ENCODE measurements at places on chromosomes 7 and 10.
A peak's percentile ranks its signal among the peaks of the same experiment; 100 is the strongest.

GRCh38 chr10:95499482-95499989 lies 61.6 kb downstream of the SORBS1 start:
- DNase-seq, result no peak

GRCh38 chr10:96297486-96297885 lies 6.7 kb upstream of the DNTT start:
- DNase-seq, result no peak

- DNase-seq, result no peak
Measured at GRCh38 chr7:77474756-77475155, 58.6 kb upstream of the GSAP start.

GRCh38 chr7:16822029-16822428 lies 17.2 kb upstream of the AGR2 start:
- DNase-seq, result no peak

- no peak for DNase-seq
Measured at GRCh38 chr10:74167443-74167842, 16.4 kb downstream of the ADK start.

GRCh38 chr10:90947030-90947960 lies 26.4 kb upstream of the ANKRD1 start:
- DNase-seq, result no peak

DNA sequence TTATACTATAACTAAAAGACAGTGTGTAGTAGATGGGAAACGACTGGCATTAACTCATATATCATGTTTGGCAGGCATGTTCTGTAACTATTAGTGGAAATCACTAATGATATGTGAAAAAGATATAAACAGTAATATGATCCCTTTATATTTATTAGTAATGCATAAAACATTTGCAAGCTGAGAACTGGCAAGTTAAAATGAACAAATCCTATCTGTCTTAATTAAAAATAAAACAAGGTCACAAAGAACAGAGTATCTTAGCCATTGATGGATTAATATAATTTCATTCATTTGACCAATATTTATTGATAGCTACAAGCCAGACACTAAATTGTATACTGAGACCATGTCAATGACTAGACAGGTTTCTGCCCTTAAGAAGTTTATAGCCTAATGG lies 154.5 kb downstream of the CRPPA start:
- no peak for DNase-seq

DNA sequence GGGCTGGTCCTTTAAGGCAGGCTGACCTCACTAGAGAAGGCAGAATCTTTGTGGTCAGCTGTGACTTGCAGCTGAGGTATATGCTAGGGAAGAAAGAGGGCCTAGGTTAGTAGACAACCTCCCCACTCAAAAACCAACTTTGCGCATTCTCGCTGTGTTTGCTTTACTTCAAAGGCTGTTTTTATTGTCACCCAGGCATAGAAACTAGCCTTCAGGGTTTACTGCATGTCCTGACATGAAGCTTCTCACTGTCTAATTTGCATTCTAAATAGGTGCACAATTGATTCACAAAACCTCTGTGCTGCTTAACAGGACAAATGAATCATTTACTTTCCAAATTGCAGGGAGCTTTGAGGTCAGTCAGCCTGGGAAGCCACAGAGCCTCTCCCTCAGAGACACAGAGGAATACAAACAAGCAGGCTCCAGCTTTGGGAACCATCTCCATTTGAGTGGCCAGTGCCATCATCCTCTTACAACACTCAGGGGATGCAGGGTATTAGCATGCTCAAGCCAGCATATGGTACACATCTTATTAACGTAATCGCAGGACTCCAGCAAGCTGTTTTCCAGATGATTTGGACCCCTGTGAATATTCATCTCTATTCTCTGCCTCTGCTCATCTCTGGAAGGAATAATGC lies 596.4 kb upstream of the GHITM start:
- DNase-seq, result no peak

- DNase-seq, result no peak
Measured at GRCh38 chr7:91045606-91046005, 218.6 kb upstream of the FZD1 start.

- DNase-seq, result no peak
Measured at GRCh38 chr7:2460188-2460587, 16.0 kb downstream of the GRIFIN start.

DNA sequence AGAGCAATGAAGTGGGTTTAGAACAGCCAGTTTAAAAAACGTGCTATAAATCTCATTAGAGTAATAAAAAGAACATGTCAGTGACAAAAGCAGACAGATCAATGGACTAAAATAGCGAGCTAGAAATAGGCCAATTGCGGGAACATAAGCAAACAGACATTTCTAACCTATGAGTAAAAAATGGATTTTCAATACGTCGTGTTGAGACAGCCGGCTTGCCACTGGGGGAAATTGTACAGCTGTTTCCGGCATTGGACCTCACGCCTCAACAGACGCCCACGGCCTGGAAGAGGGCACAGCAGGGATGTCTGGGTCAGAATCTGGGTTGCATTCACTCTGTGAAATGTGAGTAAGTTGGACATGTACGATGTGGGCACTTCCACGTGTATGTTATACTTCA lies 92.9 kb downstream of the SVOPL start:
- peak; percentile 31 for DNase-seq

DNA sequence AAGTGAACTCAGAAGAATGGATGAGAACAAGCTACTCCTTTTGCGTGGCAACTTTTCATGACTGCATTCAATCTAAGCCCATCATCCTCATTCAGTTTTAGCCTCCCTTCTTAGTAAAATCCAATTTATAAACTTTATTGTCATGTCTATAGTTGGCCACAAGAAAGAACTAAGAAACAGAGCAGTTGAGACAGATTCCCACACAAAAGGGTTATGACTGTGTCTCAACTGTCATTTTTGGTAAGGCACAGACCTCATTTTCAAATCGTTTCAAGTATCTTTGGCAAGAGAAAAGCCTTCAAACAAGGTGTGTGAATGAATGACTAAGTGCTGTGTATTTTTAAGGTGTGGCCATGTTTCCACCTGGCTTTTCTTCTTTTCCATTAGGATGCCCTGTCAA lies 84.2 kb upstream of the CREB5 start:
- no peak for DNase-seq

GRCh38 chr10:120953897-120954296 lies 102.7 kb downstream of the WDR11 start:
- DNase-seq, result no peak

DNA sequence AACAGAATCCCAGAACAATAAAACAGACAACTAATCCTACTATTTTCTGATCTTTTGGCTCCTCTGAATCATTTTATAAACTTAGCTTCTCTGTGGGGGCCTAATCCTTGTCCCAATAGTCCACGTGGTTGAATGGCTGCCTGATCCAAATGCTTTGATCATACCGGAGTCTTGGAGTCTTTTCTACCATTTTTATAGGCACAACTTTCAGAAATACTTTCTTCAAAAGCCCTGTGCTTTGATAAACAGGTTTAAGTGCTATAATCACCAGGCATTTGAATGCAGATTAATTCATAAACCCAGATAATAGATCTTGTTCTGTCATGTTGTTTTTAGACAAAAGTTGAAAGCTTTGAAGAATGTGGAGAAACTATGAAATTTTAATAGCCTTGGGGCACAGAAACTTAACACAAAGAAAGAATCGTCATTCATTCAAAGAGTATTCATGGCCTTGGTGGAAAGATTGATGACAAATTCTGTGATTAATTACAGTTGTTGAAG lies 163.7 kb downstream of the AHR start:
- no peak for DNase-seq

DNA sequence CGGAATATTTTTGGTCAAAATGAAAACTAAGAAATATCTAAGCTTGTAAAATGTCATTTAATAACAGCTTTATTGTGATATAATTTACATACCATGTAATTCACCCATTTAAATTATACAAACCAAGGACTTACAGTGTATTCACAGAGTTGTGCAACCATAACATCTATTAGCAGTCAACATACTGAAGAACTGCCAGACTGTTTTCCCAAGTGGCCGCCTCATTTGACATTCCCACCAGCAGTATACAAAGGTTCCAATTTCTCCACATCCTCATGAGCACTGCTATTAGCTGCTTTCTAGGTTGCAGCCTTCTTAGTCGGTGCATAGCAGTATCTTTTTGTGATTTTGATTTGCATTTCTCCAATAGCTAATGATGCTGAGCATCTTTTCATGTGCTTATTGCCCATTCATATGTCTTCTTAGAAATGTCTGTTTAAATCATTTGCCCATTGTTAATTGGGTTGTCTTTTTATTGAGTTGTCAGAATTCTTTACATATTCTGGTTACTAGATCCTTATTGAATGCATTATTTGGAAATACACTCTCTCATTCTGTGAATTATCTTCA lies 153.0 kb upstream of the FGFR2 start:
- no peak for DNase-seq

- DNase-seq, result no peak
Measured at GRCh38 chr10:126013489-126014281, 117.3 kb downstream of the FANK1 start.

DNA sequence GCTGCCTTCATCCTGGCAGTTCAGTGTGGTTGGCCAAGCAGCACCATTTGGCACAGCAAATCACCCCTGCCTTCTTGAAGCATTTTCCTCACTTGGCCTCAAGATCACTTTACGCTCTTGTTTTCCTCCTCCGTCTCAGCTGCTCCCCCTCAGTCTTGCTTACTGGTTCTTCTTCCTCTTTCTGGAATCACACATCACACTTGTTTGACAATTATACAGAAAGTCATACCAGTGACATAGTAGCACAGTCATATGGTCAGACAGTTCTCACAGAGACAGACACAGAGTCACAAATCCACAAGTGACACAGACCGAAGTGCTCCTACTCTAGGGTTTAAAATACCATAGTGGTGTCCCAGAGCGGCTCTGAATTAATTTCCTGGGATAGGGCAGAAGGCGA lies 43.8 kb upstream of the ARL4A start:
- DNase-seq, result no peak

DNA sequence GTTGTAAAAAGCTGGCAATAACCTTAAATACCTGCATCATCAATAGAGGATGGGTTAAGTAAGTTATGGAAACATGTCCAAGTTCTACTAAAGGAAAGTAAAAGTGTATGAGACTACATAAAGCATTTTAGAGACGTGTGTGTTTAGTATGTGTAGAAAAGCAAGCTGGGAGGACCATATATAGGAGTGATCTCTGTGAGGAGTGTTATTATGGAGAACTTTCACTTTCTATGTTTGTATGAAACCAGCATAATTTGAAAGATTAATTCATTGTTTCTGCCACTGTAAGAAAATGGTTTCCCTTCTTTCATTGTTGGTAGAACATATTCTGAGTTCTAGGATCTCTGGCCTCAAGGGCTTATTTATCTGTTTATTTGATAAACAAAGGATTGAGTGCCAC lies 19.2 kb upstream of the PDLIM1 start:
- DNase-seq, result no peak

DNA sequence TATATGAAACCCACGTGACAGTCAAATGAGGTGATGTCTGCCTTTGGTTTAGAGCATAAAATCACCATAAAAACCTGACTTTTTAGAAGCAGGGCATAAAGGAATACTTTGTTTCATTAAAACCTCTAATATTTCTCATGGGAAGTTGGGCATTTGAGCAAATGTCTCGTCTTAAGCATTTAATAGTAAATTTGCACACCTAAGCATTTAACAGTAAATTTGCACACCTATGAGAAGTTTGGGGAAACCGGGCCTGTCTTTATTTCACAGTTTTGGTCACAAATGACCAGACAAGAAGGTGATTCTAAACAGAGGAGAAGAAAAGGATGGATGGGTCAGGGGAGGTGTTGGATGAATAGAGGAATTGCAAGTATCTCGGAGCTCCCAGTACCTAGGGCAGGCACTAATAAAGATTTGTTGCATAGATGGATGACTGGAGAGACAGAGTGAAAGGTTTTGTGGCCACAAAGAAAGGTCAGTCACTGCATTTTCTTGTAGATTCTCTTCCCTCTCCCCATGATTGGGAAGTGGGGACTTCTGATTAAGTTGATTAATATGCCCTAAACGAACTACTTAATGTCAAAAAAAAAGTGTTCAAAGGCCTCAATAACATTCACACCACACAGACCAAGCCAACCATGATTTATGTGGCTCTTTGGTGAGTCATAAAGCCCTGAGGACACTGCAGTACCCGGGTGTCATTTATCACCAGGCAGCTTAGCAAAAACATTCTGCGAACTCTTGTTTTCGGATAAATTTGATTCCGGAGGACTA lies 158.2 kb downstream of the SPAG6 start:
- DNase-seq, result no peak

GRCh38 chr10:51171946-51172345 lies 97.7 kb downstream of the PRKG1 start:
- DNase-seq, result no peak

DNA sequence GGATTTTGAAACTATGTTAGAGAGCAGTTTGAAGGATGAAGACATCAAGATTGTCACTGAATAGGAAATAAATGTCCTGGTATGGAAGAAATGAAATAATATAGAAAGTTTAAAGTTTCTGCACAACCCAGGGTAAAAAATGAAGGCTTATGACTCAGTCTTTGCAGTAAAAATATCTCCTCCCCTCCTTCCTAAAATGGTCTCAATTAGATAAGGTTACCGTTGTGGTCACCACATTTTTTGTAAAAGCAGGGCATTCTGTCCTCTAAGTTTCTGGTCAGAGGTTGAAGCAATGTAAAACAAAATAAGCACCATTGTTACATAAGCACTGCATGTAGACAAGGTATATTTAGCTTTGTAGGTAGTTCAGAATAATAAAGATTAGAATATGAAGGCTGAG lies 403.5 kb downstream of the SUGCT start:
- no peak for DNase-seq

GRCh38 chr7:38195804-38196595 lies 18.0 kb downstream of the STARD3NL start:
- DNase-seq, result no peak

DNA sequence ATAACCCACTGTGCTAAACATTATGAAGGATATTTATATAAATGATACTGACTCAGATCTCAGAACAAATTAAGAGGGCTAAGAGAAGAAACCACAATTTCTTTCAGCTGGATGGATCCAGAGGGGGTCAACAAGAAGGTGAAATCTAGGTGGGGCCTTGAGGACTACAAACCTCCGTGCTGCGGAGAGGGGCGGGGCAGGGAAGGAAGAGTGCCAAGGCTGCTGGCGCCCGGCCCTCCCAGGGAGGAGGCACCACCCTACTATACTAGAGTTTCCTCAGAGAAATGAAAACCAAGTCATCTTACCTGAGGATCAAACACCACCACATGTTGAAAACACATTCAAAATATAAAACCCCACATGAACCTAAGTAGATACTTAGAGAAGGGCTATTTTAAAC lies 29.3 kb upstream of the CRYGN start:
- no peak for DNase-seq

- DNase-seq, result no peak
Measured at GRCh38 chr10:110985497-110986275, 66.3 kb downstream of the SHOC2 start.

DNA sequence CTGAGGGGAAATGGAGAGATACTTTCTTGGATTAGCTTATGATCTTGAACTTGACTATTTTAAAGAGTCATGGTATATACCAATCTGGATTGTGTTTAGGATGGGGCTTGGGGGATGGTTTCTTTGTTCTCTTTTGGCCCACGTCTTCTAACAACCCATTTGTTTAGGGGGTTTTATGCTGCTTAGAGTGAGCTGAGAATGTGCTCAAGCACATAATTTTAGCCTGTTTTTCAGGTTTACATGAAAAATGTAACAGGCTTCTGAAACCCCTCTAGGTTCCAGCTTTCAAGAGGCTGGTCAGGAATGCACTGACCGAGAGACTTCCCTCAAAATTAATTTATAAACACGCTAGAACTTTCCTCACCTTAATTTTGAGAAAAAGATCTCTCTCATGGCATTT lies 94.3 kb downstream of the AUTS2 start:
- DNase-seq, result no peak

Data from brain pericyte (primary cell).